ENCODE measurements at places on chromosomes 11 and 22.

- DNase-seq = peak; percentile 51
Measured at GRCh38 chr11:120210626-120211521, at the start of gene OAF. Gene OAF, plus strand, starts transcription at chr11:120211032. Its CDS starts 248 bp downstream, at chr11:120211280.

GRCh38 chr11:74232311-74232950 is 61.3 kb downstream of the PPME1 start:
- no peak for DNase-seq

DNA sequence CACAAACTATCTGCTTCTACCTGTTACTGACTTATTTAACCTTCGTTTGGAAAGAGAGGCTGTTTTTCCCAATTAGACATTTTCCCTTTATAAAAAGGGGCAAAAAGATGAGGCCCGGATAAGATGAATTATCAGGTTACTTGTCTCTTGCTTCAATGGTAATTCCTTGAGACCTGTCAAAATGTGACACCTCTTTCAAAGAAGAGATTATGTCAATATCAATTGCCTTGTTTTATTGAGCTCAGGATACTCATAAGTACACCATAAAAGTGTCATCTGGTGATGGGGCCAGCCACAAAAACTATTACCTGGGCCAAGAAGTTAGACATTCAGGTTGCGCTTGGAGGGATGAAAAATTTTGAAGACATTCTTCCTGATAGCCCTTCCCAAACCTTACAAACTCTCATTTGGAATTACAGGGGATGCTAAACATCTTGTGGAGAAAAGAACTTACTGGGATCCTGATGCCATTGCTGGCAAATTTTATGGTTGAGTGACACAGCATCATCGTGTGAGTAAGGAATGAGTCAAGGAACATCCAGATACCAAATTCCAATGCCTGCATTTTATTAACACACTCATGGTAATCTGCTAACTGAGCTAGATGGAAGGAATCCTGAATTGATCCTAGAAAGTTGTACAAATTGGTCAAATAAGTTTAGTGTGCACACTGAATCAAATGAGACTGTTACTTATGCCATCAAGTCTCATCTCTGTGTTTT is 1071.2 kb downstream of the LRRC4C start:
- no peak for DNase-seq

- peak; percentile 26 for DNase-seq
Measured at GRCh38 chr22:37943136-37943824, 10.1 kb downstream of the C22orf23 start.

DNA sequence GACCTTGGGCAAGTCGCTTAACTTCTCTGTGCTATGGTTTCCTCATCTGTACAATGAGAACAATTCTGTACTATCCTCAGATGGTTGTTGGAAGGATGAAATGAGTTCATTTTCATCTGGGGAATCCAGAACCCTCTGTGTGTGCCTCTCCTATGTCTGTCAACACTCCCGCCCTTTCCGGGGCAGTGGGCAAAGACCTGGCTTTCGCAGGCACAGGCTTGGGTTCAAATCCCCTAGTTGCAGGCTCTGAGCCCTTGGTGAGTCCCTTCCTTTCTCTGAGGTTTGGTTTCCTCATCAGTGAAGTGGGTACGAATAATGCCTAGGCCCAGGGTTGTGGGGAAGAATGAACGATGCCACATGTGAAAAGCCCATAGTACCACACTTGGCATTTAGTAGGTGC is 6.0 kb downstream of the PNPLA5 start:
- no peak for DNase-seq

DNA sequence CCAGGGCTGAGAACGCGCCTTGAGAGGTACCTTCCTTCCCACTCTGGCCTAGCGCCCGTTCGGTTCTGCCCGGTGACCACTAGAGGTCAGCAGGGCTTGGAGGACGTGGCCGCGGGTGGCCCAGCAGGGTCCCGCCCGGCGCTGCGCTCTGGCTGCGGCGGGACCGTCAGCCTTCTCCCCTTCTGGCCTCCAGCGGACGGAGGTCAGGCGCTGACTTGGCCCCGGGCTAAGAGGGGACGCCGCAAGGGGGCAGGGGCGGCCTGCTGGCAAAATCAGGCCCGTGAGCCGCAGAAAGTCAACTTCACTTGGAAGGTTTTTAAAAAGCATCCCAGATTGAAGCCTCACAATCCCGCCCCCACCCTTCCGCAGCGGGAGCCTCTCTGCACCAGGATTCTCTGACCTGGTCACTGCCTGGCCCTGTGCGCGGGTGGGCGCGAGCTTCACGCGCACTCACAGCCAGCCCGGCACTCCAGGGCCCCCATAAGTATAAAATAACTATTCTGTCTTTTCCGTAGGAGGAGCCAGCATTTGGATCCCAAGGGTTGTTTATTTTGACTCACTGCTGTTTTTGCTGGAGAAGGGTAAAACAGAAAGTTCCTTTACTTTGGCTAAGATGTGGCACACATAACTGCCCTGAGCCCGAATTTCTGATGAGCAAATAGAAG is 23.2 kb upstream of the ZBTB16 start:
- DNase-seq = peak; percentile 65

DNA sequence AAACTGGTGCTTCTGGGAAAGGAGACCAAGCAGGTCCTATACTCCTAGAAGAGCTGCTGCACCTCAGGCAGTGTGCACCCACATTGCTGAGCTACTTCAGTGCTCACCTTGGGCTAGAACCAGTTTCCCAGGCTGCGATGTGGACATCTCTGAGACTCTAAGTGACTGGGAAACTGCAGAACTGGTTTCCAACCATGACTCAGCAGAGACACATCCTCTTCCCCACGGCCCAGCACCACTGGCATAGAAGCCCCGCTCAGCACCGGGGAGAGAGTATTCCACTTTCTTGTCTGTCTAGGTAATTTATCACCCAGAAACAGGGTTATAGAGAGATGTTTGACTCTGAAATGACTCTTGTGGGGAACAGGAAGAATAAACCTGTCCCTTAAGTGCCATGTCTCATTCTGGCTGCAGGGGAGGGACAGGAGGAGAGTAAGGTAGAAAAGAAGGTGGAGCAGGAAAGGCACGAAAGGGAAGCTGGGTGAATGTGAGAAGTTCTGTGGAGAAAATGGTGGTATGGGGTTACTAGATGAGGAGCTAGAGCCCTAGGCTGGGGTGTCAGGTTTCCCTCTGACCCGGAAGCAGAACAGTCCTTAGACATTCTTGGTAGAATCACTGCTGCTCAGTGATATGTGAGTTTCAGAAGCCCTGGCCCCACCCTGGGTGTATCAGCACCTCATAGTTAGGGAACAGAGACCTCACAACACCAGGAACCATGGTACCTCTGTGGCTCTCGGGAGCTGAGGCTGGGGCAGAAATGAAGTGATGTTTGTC is 340.4 kb upstream of the NCAM1 start:
- no peak for DNase-seq

- DNase-seq = no peak
Measured at GRCh38 chr11:115266066-115266639, 238.1 kb downstream of the CADM1 start.

GRCh38 chr22:46072981-46073682 is 77.2 kb upstream of the PPARA start:
- no peak for DNase-seq

DNA sequence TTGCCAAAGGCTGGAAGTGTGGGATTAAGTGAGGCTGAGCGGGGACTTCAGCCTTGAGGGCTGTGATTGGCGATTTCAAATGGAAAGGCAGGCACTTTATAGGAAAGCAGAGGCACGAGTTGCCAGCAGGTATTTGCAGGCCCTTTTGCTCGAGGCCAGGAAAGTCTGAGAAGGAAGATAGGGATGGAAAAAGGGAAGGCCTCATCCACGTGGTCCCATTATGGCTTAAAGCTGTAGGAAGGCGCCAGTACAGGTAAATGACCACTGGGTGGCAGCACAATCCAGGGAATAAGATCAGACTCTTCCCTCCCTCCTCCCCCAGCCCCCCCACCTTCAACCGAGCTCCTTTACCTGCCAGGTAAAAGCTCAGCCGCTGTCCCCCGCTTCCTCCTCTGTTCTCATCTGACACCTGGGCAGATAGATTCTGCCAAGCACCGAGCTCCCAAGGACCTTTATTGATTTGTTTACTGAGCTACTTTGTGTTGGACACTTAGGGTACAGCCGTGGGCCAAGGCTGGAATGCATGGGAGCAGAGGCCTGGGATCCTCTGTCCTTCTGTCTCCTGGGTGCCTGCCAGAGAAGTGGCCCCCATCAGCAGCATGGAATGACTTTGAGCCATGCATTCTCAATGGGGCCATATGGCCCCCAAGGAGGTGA is 7.5 kb downstream of the P2RX3 start:
- DNase-seq = peak; percentile 75

- DNase-seq = no peak
Measured at GRCh38 chr11:102177126-102177525, 66.9 kb downstream of the YAP1 start.

- no peak for DNase-seq
Measured at GRCh38 chr11:92888696-92889095, 80.8 kb upstream of the MTNR1B start.

- no peak for DNase-seq
Measured at GRCh38 chr11:87901341-87901740, 273.9 kb downstream of the RAB38 start.

DNA sequence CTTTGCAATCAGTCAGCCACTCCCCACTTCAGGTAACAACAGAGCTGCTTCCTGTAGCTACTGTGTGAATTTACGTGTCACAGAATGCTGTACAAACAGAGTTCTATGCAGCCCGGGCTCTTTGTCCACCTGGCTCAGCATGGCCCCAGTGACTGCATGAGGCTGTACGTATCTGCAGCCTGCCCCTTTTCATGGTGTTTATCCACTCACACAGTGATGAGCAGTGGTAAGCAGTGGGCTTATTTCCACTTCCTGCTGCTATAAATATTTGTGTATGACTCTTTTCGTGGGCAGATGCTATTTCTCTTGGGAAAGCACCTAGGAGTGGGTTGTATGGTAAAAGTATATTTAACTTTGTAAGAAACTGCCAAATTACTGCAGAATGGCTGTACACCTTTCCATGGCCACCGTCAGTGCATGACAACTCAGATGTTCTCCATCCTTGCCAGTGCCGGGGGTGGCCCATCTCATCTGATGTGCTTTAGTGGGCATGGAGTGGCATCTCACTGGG is 43.3 kb downstream of the MYEOV start:
- DNase-seq = no peak

DNA sequence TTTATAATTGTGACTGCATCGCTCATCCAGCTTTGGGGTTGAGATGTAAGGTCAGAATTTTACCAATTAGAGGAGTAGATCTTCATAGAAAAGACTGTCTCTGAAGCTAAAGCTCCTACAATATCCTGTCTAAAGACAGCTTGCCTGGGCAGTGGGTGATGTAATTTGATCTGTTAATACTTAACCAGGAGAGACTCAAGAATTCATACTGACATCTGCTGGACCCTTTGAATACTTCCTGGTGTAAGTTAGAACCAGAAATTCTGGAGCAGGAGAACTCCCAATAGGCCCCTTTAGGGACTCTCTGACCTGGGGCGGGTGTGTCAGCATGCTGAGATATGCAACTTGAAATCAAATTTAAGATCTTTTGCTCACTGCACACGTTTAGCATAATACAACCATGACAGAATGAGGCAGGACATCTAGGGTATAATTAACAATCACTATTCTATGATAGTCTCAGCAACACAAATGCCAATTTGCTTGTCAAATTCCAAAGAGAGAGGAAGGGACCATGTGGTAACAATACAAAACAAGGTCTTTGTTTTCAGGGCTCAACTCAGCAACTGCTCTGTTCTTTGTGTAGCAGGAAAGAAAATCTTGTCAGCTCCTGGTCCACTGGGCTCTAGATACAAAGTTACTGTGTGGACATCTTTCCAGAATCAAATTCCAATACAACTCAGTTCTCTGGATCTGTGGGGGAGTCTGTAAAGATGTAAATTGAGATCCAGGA is 143.9 kb downstream of the INSC start:
- peak; percentile 77 for DNase-seq

DNA sequence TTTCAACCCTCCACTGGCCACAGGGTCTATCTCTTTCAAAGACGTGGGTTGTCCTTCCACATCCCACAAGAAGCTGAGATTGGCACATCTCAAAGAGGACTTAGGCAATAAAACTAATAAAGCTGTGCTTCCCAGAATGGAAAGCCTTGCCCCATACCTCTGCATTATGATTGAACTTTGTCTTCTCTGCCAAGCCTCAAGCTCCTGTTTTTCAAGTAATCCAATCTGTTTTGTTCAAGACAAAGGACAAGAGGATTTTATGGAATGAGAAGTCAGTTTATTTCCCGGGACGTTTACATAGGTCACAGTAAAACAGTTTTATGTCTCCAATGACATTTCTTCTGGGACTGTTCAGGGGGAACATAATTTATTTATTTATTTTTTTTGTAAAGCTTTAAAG is 108.4 kb downstream of the GALNT18 start:
- no peak for DNase-seq

- peak; percentile 75 for DNase-seq
Measured at GRCh38 chr22:49415151-49415951, 412.3 kb downstream of the BRD1 start.

DNA sequence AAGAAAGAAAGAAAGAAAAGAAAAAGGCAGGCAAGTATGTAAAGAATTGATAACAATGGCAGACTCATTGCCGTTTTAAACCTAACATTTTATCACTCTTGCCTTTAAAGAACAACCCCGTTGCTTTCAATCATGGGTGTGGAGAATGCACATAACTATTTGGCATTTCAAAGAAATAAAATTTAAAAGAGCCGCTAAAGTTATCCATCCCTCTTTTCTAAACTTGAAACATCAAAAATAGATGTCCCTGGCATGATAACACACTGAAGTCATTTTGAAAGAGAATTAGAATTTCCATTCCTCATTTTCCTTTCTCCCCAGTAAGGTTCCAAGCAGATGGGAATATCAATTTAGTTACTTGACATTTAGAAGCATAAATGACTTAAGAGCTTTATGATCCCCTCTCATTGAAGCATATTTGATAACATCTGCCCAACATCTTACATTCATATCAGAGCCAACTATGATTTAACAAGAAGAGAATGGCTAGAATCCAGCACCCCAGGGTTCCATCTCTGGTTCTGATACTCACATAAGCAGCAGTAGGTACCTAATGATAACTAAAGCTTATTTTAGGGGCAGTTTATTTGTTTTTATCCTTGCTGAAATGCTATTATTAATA is 529.6 kb upstream of the LRRC4C start:
- DNase-seq = no peak

DNA sequence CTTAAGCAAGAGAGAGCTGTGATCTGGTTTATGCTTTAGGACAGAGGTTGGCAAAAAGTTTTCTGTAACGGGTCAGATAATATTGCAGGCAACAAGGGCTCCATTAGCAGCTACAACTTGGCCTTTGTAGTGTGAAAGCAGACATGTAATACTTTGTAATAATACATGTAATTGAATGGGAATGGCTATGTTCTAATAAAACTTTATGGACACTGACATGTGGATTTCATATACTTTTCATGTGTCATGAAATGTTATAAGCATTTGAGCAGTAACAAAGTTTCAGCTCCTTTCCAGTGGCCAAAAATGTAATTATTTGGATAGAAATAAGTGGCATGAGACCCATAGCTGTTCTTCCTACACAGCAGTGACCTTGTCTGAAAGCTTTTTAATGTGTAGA is 3.1 kb downstream of the DYNC2H1 start:
- no peak for DNase-seq
